Tibial nerve (tissue), 4 donors: ENCODE measurements at places on chromosomes 1 and 21. TPM values are rescaled to one million over a fixed set of nuclear protein-coding genes. Genes with fewer than 3 reads are reported as not detected.
A peak's percentile ranks its signal among the peaks of the same experiment; 100 is the strongest.

DNA sequence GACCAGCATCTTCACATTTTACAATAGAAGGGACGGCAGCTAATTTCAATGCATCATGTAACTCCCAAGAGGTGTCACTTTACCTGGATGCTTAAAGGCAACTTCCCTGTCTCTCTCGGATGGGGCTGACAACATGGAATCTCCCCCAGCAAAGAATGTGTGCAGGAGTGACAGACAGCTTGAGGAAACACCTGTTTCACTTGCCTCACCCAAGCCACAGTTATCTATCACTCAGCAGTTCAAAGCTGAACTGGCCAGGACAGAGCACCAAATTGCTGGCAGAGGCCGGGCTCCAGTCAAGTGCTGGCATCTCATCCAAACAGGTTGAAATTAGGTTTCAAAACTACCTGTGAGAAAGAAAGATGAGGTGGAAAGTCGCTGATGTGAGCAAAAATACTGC is 538.0 kb upstream of the PLXNA2 start:
- H3K36me3 ChIP-seq, result no peaks in the 10 kb centered on the region
- H3K27me3 ChIP-seq, result no peaks in the 10 kb centered on the region
- no peaks in the 10 kb centered on the region for H3K4me1 ChIP-seq
- no peak overlapping the region for H3K27ac ChIP-seq

- H3K27me3 ChIP-seq, result no peaks in the 10 kb centered on the region
- H3K36me3 ChIP-seq, result no peaks in the 10 kb centered on the region
- DNase-seq, result no peak
- no peaks in the 10 kb centered on the region for H3K4me1 ChIP-seq
- no peak overlapping the region for H3K4me3 ChIP-seq
These were observed 14.8 kb downstream of the CTSK start for GRCh38 chr1:150793221-150793620.

- peaks cover 30% of the 10 kb centered on the region for H3K36me3 ChIP-seq
- H3K4me3 ChIP-seq, result peak overlapping the region; percentile 64
- no peaks in the 10 kb centered on the region for H3K27me3 ChIP-seq
- no peak for DNase-seq
- H3K4me1 ChIP-seq, result peaks cover 9% of the 10 kb centered on the region
These were observed 550 bp upstream of the NFYC start for GRCh38 chr1:40690771-40691537.

- no peaks in the 10 kb centered on the region for H3K36me3 ChIP-seq
- peaks cover 66% of the 10 kb centered on the region for H3K4me1 ChIP-seq
- no peak for DNase-seq
- peak overlapping the region; percentile 91 for H3K4me3 ChIP-seq
- peak overlapping the region; percentile 97 for H3K27ac ChIP-seq
These were observed 1.7 kb downstream of the TOR1AIP1 start for GRCh38 chr1:179883745-179884138.

ZYG11A gene
- not detected for total RNA-seq

SPRR2A gene
- total RNA-seq, result not detected
